Right lung (tissue), 10 donors: ENCODE measurements at places on chromosomes 12 and 14. TPM values are rescaled to one million over a fixed set of nuclear protein-coding genes. Genes with fewer than 3 reads are reported as not detected.

DNA sequence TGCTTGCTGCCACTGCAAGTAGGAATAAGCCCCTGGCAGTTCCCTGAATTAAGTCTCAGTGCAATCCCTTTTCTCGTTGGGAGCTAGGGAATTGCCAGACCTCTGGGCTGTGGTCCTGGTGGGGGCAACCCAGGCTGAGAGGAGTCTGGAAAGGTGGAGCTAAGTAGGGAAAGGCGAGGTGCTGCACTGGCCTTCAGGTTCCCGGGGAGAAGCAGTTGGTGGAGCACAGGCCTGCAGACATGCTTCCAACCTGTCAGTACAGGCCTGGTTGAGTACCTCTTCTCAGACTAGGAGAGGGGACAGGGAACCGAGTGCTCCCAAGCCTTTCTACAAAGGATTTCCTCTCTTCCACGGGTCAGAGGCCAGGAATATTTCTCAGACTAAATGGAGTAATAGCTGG, 1.5 kb downstream of the NRIP2 start:
- no peak for DNase-seq

DNA sequence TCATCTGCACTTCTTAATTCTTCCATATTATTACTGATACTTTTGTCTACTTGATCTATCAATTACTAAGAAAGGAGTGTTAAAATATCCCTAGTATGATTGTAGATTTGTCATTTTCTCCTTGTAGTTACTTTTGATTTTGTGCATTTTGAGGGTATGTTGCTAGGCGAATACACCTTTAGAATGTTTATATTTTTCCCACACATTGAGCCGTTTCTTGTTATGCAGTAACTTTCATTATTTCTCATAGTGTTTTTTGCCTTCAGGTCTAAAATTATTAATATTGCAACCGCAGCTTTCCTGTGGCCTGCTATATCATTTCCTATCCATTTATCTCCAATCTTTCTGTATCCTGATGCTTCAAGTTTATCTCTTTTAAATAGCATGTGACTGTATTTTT, 44.6 kb upstream of the C12orf42 start:
- DNase-seq: no peak

DNA sequence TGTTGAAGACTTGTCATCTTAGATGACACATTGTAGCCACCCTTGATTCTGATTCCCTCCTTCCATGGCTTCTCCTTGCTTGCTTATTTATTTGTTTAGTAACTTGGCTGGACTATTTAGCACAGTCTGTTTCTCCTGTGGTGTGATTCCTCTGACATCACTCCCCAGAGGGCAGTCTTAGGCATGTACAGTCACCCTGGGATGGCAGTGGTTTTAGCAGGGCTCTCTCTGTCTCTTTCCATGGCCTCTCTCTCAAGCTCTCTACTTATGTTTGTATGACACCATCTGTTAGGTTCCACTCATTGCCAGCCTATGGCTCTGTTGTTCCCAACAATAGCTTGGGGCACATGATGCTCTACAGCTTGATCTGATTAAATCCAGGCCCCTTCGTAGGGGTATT, 158.3 kb downstream of the ADGRD1 start:
- no peak for DNase-seq

GRCh38 chr12:119936705-119937311, 52.2 kb upstream of the BICDL1 start:
- DNase-seq: no peak

GRCh38 chr12:118237052-118237665, 101.2 kb downstream of the PEBP1 start:
- no peak for DNase-seq

DNA sequence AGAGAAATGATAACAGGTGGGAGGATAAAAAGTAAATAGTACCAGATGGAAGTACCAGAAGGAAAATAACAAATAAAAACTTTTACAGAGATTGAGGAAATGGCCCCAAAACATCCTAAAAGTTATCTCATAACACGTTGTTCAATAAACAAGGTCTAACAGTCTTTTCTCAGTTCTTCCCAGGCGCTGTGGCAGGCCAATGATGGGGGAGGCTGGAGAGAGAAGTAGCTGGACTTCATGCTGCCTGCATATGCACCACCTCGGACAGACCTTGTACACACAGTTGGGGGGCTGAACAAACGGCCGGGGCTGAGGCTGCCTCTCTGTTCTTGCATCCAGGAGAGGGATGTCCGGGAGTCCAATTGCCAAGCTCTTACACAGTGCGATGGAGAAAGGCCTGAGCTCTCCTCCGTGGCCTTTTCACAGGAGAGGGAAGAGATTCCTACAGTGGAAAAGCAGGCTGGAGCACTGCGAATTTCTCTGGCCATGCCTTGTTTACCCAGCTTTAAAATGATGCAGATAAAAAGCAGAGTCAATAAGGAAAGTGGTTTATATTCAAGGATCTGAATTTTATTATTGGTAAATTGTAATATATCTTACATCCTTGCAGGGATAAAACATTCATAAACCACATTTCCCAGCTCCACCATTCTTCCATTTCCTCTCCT, 109.8 kb downstream of the PHLDA1 start:
- no peak for DNase-seq

DNA sequence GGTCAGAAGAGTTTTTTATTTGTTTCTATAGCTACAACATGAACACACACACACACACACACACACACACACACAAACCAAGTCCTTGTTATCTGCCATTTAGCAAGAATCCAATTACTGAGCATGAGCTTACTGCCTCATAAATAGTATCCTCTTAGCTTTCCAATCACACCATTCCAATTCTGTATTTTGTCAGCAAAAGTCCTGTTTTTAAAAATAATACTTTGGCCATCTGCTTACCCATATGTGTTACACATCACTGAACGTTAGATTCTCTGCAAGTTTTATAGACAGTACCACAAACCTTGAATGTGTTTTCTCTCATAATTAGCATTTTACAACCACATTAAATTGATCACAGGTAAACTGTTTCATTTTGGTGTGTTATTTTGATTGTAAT, 1905.4 kb upstream of the FLRT2 start:
- DNase-seq: no peak

- no peak for DNase-seq
Observed at GRCh38 chr12:90124289-90124688, 415.7 kb upstream of the ATP2B1 start.

- no peak for DNase-seq
Observed at GRCh38 chr14:104370256-104370870, 209.2 kb upstream of the C14orf180 start.

DNA sequence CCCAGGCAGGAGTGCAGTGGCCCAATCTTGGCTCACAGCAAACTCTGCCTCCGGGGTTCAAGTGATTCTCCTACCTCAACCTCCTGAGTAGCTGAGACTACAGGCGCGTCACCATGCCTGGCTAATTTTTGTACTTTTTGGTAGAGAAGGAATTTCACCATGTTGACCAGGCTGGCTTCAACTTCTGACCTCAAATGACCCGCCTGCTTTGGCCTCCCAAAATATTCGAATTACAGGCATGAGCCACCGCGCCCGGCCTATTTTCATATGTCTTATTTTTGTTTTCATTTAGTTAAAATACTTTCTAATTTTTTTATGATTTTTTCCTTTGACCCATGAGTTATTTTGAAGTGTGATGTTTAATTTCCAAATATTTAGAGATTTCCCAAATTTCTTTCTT, 143.6 kb upstream of the VRK1 start:
- no peak for DNase-seq

DNA sequence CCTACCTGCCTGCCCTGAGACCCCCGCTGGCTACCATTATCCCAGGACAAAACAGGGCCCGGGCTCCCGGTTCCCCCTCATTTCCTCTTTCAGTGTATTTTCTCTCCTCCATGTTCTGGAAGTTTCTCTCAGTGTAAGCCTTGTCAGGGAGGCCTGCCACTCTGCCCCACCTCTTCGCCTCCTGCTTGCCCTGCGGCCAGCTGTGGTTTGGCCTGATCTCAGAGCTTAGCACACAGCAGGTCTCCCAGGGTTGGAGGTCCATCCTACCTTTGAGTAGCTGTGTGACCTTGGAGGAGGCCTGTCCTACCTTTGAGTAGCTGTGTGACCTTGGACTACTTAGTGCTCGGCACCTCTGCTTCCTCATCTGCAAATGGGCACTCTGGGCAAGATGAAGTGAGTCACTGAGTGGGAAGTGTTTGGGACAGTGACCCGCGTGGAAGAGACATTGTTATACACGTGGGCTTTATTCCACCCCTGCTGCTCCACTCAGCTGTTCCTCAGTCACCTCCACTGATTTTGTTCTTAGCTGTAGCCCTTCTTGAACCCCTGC, 212.7 kb downstream of the ZFP36L1 start:
- no peak for DNase-seq

DNA sequence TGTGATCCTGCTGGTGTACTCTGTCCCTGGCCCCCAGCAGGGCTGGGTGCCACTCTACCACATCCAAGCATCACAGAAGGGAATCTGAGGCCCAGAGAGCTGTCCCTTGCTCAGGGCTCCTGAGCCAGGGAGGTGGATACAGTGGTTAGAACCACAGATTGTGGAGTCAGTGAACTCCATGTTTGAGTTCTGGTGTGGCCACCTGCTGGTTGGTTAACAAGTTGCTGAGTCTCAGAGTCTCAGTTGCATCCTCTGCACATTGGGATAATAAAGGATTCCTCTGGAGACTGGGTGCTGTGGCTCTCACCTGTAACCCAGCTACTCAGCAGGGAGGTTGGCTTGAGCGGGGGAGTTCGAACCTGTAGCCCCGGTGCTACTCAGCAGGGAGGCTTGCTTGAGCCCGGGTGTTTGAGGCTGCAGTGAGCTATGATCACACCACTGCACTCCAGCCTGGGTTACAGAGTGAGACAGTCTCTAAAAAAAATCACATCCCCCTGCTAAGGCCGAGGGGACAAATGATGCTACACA, 39.4 kb downstream of the MVK start:
- no peak for DNase-seq

- DNase-seq: no peak
Observed at GRCh38 chr14:23695664-23695999, 59.5 kb downstream of the DHRS2 start.

GRCh38 chr12:65182012-65182739, 12.8 kb downstream of the LEMD3 start:
- DNase-seq: no peak

- no peak for DNase-seq
Observed at GRCh38 chr14:100470523-100470897, 116.7 kb downstream of the BEGAIN start.

GRCh38 chr12:21828136-21828775, 53.8 kb upstream of the KCNJ8 start:
- DNase-seq: no peak

DNA sequence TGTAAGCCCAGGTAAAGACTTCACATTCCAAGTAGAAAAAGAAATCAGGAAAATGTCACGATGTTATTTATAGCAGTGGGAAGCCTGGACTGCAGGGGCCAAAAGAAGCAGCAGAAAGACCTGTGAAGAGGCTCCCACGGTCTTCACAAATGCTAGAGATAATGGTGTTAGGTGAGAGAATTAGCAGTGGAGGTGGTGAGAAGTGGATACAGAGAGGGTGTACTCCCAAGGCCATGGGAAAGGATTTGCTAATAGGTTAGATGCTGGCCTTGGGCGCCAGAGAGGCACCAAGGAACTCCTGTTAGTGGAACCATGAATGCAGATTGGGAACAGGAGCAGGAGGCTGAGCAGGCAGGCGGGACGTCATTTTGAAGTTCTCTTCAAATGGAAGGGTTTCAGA, 386.1 kb downstream of the C12orf75 start:
- no peak for DNase-seq

DNA sequence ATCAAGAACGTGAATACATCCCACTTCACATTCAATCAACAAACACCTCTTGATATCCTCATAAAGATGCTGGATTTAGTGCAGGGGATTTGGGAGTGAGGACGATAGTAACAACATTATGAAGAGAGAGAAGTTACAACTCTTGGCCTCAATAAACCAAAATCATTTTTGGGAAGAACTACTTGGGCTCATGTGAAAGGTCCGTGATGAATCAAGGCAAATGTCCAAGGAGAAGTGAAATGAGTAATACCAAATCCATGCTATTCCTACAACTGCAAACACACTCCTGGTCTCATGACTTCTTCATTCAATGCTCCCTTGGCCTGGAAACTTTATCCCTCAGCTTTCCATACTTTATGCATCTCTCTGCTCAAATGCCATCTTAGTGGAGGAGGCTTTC, 162.0 kb upstream of the LMNTD1 start:
- no peak for DNase-seq

- DNase-seq: no peak
Observed at GRCh38 chr14:105148604-105149145, 19.9 kb downstream of the JAG2 start.

GRCh38 chr12:105935981-105936380, 202.8 kb downstream of the NUAK1 start:
- no peak for DNase-seq

DNA sequence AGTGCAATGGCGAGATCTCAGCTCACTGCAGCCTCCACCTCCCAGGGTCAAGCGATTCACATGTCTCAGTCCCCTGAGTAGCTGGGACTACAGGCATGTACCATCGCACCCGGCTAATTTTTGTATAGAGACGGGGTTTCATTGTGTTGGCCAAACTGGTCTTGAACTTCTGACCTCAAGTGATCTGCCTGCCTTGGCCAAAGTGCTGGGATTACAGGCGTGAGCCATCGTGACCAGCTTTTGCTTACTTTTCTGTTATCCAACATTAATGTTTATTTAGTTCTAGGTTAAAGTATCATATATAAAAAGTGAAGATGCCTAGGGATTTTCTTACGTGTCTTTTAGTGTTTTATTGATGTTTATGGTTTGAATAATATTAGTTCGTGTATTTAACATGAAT, 28.9 kb upstream of the CCT2 start:
- no peak for DNase-seq

DNA sequence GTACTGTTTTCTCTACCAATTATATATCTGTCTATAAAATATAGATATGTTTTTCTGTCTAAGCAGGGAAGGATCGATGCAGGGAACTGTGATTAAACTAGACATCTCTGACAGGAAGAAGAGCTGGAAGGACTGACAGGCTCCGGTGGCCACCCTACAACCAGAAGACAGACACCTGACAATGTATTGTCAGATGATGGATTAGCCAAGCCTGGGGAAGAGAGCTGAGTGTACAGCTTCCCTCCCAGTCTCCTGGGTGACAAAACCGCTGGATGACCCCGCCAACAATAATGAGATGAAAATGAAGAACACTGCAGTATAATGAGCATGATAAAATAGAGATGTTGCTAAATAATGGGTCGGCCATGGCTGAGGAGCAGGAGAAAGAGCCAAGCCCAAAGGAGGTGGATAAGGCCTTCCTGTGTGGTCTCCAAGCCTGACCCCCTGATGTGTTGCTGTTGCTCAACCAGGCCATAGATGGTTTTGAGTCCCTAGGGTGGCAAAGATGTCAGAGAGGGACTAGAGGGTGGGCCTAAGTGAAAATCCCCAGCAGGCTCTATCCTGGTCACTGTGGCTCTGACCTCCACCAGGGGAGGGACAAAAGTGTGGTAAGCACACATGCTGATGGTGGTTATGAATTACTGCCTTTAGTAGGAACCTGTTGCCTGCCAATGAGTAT, 28.2 kb downstream of the DHRS2 start:
- DNase-seq: no peak

The METAP2 gene
- polyA plus RNA-seq: 99.5 TPM

The KRT75 gene
- not detected for polyA plus RNA-seq

The CLMN gene
- 13.4 TPM for polyA plus RNA-seq

The PLEKHG7 gene
- polyA plus RNA-seq: 0.23 TPM

The MORN3 gene
- 2.0 TPM for polyA plus RNA-seq

The NGB gene
- not detected for polyA plus RNA-seq

The MSRB3 gene
- 29.4 TPM for polyA plus RNA-seq

The ANO4 gene
- 4.7 TPM for polyA plus RNA-seq

The C12orf54 gene
- 0.39 TPM for polyA plus RNA-seq
